ENCODE measurements at places on chromosomes 7 and 10. TPM values are rescaled to one million over a fixed set of nuclear protein-coding genes. Genes with fewer than 3 reads are reported as not detected.

DNA sequence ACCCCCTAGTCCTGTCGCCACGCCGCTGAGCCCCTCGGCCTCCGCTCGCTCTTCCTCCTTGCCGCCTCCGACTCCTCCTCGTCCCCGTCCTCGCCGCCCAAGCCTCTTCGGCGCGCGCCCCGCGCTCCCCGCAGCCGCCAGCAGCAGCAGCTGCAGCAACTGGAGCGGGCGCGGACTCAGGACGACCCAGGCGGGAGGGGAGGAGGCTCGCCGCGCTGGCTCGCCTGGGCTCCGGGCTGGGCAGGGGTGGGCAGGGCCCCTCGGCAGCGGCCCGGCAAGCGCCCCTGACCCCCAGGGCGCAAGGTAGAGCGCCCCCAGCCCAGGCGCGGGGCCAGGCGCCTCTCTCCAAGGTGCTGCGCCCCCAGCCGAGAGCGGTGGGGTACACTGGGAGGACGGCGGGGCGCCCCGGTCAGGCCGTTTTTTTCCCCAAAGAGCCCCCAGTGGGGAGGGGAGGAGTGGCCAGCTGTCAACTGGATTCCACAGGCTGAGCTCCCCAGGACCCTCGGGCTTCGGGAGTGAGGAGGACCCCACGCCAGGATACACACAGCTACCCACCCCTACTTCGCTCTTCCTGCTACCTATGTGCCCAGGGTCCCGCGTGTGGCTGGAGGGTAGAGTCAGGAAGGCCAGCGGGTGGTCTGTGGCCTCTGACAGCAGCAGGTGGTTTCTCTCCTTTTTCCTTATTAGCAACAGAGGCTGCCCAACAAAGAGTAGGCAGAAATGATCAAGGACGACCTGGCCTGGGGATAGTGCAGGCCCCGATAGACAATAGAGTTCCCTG lies 903 bp upstream of the KCNMA1 start:
- H3K27ac ChIP-seq, result no peak overlapping the region
- H3K4me3 ChIP-seq, result peak overlapping the region; percentile 43
- no peaks in the 10 kb centered on the region for H3K36me3 ChIP-seq

DNA sequence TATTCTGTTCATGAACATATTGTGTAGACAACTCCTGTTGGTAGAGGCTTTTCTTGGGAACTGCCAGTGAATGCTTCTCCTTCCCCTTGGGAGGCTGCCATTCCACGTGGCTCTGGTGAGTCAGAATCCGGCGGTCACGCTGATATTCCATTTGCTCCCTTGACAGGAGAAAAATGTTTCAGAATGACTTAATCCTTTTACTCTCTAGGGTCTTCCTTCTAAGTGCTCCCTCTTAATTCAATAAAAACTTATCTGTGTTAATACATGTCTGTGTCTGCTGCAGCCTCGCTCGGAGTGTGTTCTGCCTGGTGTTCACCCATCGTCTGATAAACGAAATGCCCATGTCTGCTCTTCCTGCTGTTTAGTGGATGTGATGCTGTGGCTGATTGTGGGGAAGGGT lies 278.6 kb downstream of the ARHGAP12 start:
- no peaks in the 10 kb centered on the region for H3K4me1 ChIP-seq
- H3K27ac ChIP-seq, result no peak overlapping the region
- no peak overlapping the region for H3K4me3 ChIP-seq
- DNase-seq, result peak; percentile 29
- H3K27me3 ChIP-seq, result no peaks in the 10 kb centered on the region
- H3K36me3 ChIP-seq, result no peaks in the 10 kb centered on the region

DNA sequence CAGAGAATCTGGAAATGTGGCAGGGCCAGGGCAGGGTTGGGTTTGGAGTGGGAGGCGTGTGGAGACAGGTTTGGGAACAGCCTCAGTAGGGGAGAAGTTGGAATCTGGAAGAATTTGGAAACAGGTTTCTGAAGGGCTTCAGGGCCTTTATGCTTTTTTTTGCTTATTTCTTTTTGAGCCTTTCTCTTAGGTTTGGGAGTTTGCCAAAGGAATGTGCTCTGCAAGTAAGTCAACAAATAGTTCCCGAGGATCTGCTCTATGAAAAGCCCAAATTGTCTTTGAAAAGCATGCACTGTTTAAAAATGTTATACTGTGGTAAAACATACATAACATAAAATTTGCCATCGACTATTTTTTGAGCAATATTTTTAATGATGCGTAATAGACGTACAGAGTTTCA lies 86.7 kb upstream of the ADRB1 start:
- no peaks in the 10 kb centered on the region for H3K27me3 ChIP-seq
- peaks cover 22% of the 10 kb centered on the region for H3K4me1 ChIP-seq
- H3K36me3 ChIP-seq, result no peaks in the 10 kb centered on the region
- H3K4me3 ChIP-seq, result no peak overlapping the region

GRCh38 chr10:98414578-98414931 lies 427 bp downstream of the PYROXD2 start:
- H3K4me3 ChIP-seq, result peak overlapping the region; percentile 55
- DNase-seq, result no peak
- peaks cover 18% of the 10 kb centered on the region for H3K4me1 ChIP-seq
- H3K27me3 ChIP-seq, result no peaks in the 10 kb centered on the region
- peaks cover 34% of the 10 kb centered on the region for H3K36me3 ChIP-seq
- peak overlapping the region; percentile 88 for H3K27ac ChIP-seq

GRCh38 chr7:121160150-121161008 lies 168.4 kb upstream of the WNT16 start:
- no peaks in the 10 kb centered on the region for H3K27me3 ChIP-seq
- no peak for DNase-seq
- H3K4me1 ChIP-seq, result no peaks in the 10 kb centered on the region
- no peak overlapping the region for H3K4me3 ChIP-seq

GRCh38 chr7:21355406-21355874 lies 72.4 kb upstream of the SP4 start:
- H3K27ac ChIP-seq, result no peak overlapping the region
- no peaks in the 10 kb centered on the region for H3K4me1 ChIP-seq
- no peak overlapping the region for H3K4me3 ChIP-seq
- DNase-seq, result no peak
- H3K36me3 ChIP-seq, result no peaks in the 10 kb centered on the region

DNA sequence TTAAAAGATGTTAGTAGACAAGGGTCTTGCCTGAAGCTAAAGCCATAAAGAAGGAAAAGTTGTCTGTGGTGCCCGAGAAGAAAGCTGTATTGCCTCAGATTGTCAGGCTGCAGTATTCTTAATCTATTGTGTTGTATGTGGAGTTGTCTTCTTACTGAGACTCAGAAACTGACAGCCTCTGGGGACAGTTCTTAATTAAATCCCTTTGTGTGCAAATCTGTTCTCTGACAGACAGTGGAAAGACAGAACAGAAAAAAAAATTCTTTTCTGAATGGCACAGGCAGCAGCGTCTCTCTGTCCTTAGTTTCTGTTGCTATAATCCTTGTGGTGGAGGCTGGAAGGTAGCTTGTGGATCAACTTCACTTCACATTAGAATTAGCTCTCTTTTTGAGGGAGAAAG lies 16.8 kb downstream of the VWC2 start:
- H3K36me3 ChIP-seq, result no peaks in the 10 kb centered on the region
- H3K27ac ChIP-seq, result no peak overlapping the region
- H3K4me3 ChIP-seq, result no peak overlapping the region

GRCh38 chr10:132141526-132142395 lies 45.0 kb upstream of the DPYSL4 start:
- H3K27me3 ChIP-seq, result no peaks in the 10 kb centered on the region
- no peak overlapping the region for H3K27ac ChIP-seq
- no peaks in the 10 kb centered on the region for H3K36me3 ChIP-seq
- no peaks in the 10 kb centered on the region for H3K4me1 ChIP-seq

DNA sequence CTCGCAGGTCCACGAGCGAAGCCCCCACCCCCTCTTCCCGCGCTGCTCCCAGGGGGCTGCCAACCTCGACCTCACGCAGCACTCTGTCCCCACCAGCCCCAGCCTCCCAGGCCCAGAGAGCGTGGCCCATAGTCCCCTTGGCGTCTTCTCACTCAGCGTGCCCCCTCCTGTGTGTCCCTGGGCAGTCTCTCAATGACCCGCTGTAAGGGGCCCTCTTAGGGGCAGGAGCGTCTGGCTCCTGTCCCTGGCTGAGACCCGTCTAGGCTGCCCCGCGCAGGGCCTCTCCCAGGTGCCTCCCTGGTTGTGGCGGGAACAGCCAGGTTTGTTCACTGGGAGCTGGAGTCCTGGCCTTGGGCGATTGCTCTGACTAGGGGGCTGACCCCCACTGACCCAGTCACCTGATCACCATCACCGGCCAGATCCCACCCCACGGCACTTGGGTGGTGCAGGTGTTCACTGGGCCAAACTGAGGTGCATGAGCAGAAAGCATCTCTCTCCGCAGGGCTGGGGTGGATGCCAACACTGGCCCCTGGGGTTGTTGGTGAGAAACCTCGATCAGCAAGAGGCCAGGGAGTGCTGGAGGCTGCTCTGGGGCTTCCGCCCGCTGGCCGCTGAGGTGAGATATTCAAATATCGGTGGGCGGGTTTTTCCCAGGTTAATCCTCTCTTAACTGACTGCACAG lies 12.6 kb upstream of the WDFY4 start:
- H3K36me3 ChIP-seq, result no peaks in the 10 kb centered on the region
- H3K27me3 ChIP-seq, result no peaks in the 10 kb centered on the region
- DNase-seq, result no peak
- H3K4me3 ChIP-seq, result no peak overlapping the region
- no peaks in the 10 kb centered on the region for H3K4me1 ChIP-seq

DNA sequence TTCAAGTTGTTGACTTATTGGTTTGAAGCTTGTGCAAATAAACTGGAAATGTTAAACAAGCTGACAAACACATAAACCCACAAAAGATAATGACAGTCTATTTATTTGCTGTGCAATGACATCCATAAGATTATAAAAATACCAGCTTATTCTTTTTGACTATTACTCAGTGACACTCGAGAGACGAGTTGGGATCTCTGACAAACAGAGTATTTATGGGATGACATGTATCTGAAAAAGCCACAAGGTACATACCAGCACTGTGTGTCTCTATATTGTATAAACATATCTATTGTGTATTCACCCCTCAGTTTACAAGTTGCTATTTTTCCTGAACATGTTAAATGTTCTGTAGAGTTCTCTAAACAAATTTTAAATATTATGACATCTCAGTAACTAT lies 88.9 kb downstream of the CHRM2 start:
- H3K27me3 ChIP-seq, result no peaks in the 10 kb centered on the region
- peaks cover 11% of the 10 kb centered on the region for H3K4me1 ChIP-seq
- no peak overlapping the region for H3K27ac ChIP-seq
- H3K36me3 ChIP-seq, result no peaks in the 10 kb centered on the region
- H3K4me3 ChIP-seq, result no peak overlapping the region

- DNase-seq, result no peak
- H3K27ac ChIP-seq, result no peak overlapping the region
- H3K27me3 ChIP-seq, result no peaks in the 10 kb centered on the region
- no peak overlapping the region for H3K4me3 ChIP-seq
- H3K4me1 ChIP-seq, result peaks cover 31% of the 10 kb centered on the region
These were observed 5.7 kb downstream of the FAM53B start for GRCh38 chr10:124738441-124738840.

GRCh38 chr10:100895346-100895745 lies 17.4 kb upstream of the SLF2 start:
- no peaks in the 10 kb centered on the region for H3K36me3 ChIP-seq
- H3K27ac ChIP-seq, result no peak overlapping the region
- no peaks in the 10 kb centered on the region for H3K4me1 ChIP-seq
- H3K4me3 ChIP-seq, result no peak overlapping the region

DNA sequence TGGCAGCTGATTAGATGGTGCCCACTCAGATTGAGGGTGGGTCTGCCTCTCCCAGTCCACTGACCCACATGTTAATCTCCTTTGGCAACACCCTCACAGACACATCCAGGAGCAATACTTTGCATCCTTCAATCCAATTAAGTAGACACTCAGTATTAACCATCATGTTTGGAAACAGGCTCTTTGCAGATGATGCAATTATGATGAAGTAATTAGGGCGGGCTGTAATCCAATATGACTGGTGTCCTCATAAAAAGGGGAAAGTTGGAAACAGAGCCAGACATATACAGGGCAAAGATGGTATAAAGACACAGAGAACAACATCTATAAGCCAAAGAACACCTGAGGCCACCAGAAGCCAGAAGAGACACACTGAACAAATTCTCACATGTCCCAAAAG lies 658.6 kb downstream of the CCSER2 start:
- H3K27ac ChIP-seq, result no peak overlapping the region
- no peak for DNase-seq
- no peaks in the 10 kb centered on the region for H3K36me3 ChIP-seq

DNA sequence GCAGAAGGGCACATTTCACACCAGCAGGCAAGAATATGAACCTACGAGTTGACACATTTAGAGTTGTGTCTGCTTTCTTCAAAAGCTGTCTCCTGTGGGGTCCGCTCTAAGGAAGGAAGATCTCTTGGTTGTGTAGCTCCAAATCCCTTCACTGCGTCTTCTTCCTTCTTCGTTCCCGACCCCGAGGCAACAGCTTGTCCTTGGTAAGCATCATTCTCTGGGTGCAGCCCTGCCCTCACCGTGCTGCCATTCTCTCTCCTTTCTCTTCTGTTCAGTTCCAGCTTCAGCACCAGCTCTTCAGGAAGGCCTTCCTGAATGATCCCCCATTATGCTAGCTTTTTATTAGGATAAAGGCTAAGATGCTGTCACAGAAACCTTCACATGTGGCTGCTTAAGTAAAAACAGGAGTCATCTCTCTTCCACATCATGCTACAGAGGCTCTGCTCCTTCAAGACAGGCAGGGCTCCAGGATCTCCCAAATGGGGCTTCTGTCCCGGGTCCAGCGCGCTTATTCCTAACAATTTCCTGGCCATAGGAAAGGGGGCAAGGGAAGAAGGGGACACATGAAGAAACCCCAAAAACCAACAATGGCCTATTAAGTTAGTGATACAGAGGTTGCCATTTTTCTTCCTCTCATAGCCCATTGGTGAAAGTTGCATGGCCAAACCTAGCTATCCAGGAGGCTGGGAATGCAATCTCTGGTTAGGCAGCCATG lies 52.2 kb upstream of the SHH start:
- H3K27me3 ChIP-seq, result no peaks in the 10 kb centered on the region
- DNase-seq, result no peak
- no peaks in the 10 kb centered on the region for H3K36me3 ChIP-seq
- no peak overlapping the region for H3K27ac ChIP-seq
- H3K4me1 ChIP-seq, result peaks cover 15% of the 10 kb centered on the region

- no peaks in the 10 kb centered on the region for H3K27me3 ChIP-seq
- no peaks in the 10 kb centered on the region for H3K4me1 ChIP-seq
- H3K36me3 ChIP-seq, result no peaks in the 10 kb centered on the region
- DNase-seq, result no peak
- no peak overlapping the region for H3K27ac ChIP-seq
These were observed 13.6 kb downstream of the KPNA7 start for GRCh38 chr7:99194301-99194700.

- DNase-seq, result peak; percentile 42
- peak overlapping the region; percentile 56 for H3K27ac ChIP-seq
- no peak overlapping the region for H3K4me3 ChIP-seq
- peaks cover 12% of the 10 kb centered on the region for H3K4me1 ChIP-seq
- H3K36me3 ChIP-seq, result no peaks in the 10 kb centered on the region
These were observed 144.5 kb downstream of the RNF216 start for GRCh38 chr7:5636914-5637313.

CYP2C19 gene
- total RNA-seq, result not detected

NSUN6 gene
- 8.2 TPM for total RNA-seq

PAPOLB gene
- total RNA-seq, result 1.9 TPM

CLDN4 gene
- 169 TPM for total RNA-seq

NPY gene
- not detected for total RNA-seq

FAM180A gene
- total RNA-seq, result 2.1 TPM

UNCX gene
- not detected for total RNA-seq

TDRD1 gene
- total RNA-seq, result 0.25 TPM

CYP3A4 gene
- 0.37 TPM for total RNA-seq

SPDYE9 gene
- 0.11 TPM for total RNA-seq
